ENCODE measurements at places on chromosomes 11 and 22. TPM values are rescaled to one million over a fixed set of nuclear protein-coding genes. Genes with fewer than 3 reads are reported as not detected.
A peak's percentile ranks its signal among the peaks of the same experiment; 100 is the strongest.

The C22orf42 gene
- 13.9 TPM for total RNA-seq

GRCh38 chr11:120606211-120607010 lies 94.9 kb downstream of the GRIK4 start:
- H3K4me1 ChIP-seq = peaks cover 11% of the 10 kb centered on the region
- H3K36me3 ChIP-seq = no peaks in the 10 kb centered on the region
- H3K27me3 ChIP-seq = peaks cover 51% of the 10 kb centered on the region
- no peak for DNase-seq
- H3K27ac ChIP-seq = no peak overlapping the region

- no peak overlapping the region for H3K27ac ChIP-seq
- H3K4me3 ChIP-seq = no peak overlapping the region
- DNase-seq = no peak
- H3K27me3 ChIP-seq = no peaks in the 10 kb centered on the region
These were observed 121.3 kb upstream of the SEZ6L start for GRCh38 chr22:26047920-26048319.

- no peak for DNase-seq
- no peak overlapping the region for H3K4me3 ChIP-seq
- no peaks in the 10 kb centered on the region for H3K4me1 ChIP-seq
- no peak overlapping the region for H3K27ac ChIP-seq
These were observed 51.9 kb downstream of the SLC1A2 start for GRCh38 chr11:35367491-35367890.

GRCh38 chr11:46417711-46418110 lies 26.1 kb upstream of the CHRM4 start:
- H3K4me1 ChIP-seq = peaks cover 4% of the 10 kb centered on the region
- H3K36me3 ChIP-seq = peaks cover 22% of the 10 kb centered on the region
- H3K4me3 ChIP-seq = no peak overlapping the region
- peak overlapping the region; percentile 68 for H3K27ac ChIP-seq

The ZBTB3 gene
- 17.3 TPM for total RNA-seq

GRCh38 chr22:41831383-41831782 lies 1.5 kb upstream of the SREBF2 start:
- DNase-seq = no peak
- H3K36me3 ChIP-seq = peaks cover 6% of the 10 kb centered on the region
- H3K27ac ChIP-seq = peak overlapping the region; percentile 98
- no peaks in the 10 kb centered on the region for H3K27me3 ChIP-seq
- peak overlapping the region; percentile 85 for H3K4me3 ChIP-seq

DNA sequence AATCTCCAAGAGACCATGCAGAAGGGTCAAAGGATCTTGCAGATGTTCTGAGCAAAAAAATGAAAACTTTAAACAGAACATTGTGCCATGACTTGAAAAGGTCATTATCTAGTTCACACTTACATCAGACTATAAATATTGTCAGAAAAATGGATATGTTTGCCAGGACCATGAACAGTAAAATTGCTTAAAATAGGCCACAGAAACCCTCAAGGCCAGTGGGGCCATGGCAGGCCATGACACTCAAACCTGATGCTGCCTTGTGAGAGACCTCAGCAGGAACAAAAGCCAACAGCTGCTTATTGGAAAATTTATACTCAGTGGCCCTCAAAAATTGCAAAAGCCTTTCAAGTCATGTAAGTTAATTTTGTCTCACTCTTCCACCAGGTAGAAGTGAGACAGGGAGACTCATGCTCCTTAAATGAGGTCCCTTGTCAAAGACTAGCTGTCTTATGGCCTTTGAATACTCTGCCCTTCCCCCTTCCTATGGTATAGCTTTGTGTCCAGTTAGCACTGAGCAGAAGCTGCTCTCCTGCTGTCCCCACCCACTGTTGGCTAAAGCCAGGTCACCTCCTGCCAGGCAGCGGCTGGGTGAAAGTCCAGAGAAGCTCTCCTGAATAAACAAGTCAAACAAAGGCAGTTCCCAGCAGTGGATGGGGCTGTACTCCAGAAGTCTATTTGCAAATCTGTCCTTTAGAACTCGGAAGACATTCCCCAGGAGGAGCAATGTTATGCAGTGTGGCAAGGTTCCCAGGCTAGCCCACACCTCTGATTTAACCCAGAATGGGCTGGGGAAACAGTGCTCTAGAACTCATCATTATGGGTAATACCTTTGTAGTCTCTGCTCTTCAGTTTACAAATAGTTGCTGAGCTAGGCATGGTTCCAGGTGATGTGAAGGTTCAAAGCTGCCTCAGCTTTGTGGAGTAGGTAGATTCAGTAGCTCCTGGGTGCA lies 21.4 kb downstream of the ADM start:
- DNase-seq = no peak
- peak overlapping the region; percentile 40 for H3K27ac ChIP-seq
- H3K27me3 ChIP-seq = no peaks in the 10 kb centered on the region

The SLC22A25 gene
- not detected for total RNA-seq

The C11orf16 gene
- not detected for total RNA-seq

- DNase-seq = no peak
- H3K27ac ChIP-seq = no peak overlapping the region
- H3K27me3 ChIP-seq = peaks cover 36% of the 10 kb centered on the region
These were observed 9.5 kb downstream of the RBMXL2 start for GRCh38 chr11:7098235-7098832.

GRCh38 chr22:42584364-42584940 lies 30.2 kb downstream of the POLDIP3 start:
- H3K27ac ChIP-seq = no peak overlapping the region
- DNase-seq = no peak
- H3K4me3 ChIP-seq = no peak overlapping the region
- no peaks in the 10 kb centered on the region for H3K27me3 ChIP-seq
- H3K36me3 ChIP-seq = peaks cover 17% of the 10 kb centered on the region

GRCh38 chr11:72220696-72221363 lies 3.7 kb upstream of the INPPL1 start:
- no peak overlapping the region for H3K27ac ChIP-seq
- DNase-seq = no peak
- no peaks in the 10 kb centered on the region for H3K36me3 ChIP-seq
- H3K4me1 ChIP-seq = peaks cover 16% of the 10 kb centered on the region

The ISX gene
- 8.9 TPM for total RNA-seq

- H3K27ac ChIP-seq = peak overlapping the region; percentile 11
- H3K36me3 ChIP-seq = peaks cover 5% of the 10 kb centered on the region
- DNase-seq = no peak
These were observed 3.7 kb downstream of the TRMT112 start for GRCh38 chr11:64313491-64314145.

The MS4A7 gene
- not detected for total RNA-seq

DNA sequence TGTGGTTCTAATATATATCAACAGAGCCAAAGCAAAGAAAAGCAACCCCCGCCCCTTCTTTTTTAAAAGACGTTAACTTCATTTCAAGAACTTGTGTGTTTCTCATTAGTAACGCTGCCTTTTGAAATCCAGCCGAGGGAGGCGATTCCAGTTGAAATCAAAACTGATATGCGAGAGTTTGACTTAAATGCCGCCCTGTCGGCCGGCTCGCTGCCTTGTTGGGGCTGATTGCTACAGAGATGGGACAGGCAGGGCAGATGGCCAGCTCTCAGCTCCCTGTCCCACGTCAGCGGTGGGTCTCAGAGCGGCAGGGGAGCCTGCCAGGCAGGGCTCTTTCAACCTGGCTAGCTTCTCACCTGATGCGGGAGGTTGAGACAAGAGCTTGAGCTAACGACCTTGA lies 51.9 kb upstream of the ALX4 start:
- peaks cover 39% of the 10 kb centered on the region for H3K27me3 ChIP-seq
- H3K4me1 ChIP-seq = peaks cover 1% of the 10 kb centered on the region
- H3K27ac ChIP-seq = no peak overlapping the region

DNA sequence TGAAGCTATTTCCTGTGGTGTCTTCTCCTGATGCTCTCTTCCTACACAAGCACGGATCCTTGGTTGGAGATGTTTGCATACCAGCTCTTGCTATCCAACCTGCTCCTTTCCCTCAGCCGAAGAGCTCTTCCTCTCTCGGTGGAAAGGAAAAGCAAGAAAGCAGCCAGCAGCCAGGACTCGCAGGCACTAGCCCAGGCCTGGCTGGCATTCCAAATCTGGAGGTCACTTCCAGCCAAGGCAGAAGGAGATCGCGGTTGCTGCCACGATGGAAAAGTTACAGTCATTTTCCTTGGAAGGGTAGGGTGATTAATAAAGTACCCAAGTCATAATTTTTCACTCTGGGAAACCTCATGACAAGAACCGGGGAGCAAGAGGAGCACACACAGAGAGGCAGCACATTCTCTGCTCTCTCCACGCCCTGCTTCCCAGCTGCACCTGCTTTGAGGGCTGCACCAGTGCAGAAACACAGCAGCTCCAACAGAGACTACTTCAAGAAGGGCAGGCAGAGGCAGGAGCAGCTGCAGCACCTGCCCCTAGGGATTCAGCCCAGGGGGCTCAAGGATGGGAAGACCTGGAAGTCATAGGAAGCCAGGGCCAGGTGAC lies 399.3 kb downstream of the CADM1 start:
- peaks cover 11% of the 10 kb centered on the region for H3K27me3 ChIP-seq
- H3K27ac ChIP-seq = no peak overlapping the region
- H3K4me1 ChIP-seq = no peaks in the 10 kb centered on the region
- no peaks in the 10 kb centered on the region for H3K36me3 ChIP-seq

DNA sequence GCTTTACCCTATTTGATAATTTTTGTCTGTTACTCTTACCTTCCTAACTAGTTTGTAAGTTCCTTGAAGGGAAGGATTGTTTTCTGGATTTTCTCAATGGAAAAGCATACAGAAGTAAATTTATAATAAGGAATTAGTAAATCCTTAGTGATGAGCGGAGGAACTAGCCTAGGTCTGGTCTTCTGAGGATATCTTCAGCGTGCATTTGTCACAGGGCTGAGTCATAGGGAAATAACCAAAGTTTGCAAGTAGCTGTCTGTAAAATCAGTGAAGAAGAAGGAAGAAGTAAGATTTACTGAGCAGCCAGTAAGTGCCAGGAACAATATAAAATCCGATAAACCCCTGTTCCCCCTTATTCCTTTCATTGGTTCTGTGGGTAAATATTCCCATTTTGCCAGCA lies 162.7 kb upstream of the SORL1-AS1 start:
- DNase-seq = no peak
- H3K36me3 ChIP-seq = peaks cover 25% of the 10 kb centered on the region
- H3K27me3 ChIP-seq = no peaks in the 10 kb centered on the region
- H3K4me3 ChIP-seq = no peak overlapping the region
- no peaks in the 10 kb centered on the region for H3K4me1 ChIP-seq

DNA sequence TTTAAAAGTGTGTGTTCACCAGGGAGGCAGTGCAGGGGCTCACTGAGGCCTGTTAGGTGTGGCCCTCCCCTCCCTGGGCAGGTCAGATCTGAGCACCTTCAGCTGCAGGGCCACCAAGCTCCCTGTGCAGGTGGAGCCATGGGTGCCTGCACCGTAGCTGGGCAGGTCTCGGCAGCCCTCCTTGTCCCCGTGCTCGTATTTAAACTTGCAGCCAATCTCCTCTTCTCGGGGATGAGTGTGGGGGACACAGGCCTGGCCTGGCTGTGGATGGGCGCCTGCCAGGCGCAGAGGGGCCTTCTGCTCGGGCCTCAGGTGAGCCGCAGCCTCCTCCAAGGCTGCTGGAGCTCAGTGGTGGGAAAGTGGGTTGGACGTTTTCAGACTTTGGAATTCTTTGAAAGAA lies 19.1 kb downstream of the PHRF1 start:
- no peak overlapping the region for H3K4me3 ChIP-seq
- H3K36me3 ChIP-seq = peaks cover 19% of the 10 kb centered on the region
- DNase-seq = no peak
- no peaks in the 10 kb centered on the region for H3K27me3 ChIP-seq
- H3K4me1 ChIP-seq = no peaks in the 10 kb centered on the region

- no peak overlapping the region for H3K4me3 ChIP-seq
- no peaks in the 10 kb centered on the region for H3K27me3 ChIP-seq
- H3K27ac ChIP-seq = no peak overlapping the region
- peaks cover 7% of the 10 kb centered on the region for H3K36me3 ChIP-seq
- DNase-seq = no peak
These were observed 29.8 kb downstream of the JAM3 start for GRCh38 chr11:134098566-134099184.

DNA sequence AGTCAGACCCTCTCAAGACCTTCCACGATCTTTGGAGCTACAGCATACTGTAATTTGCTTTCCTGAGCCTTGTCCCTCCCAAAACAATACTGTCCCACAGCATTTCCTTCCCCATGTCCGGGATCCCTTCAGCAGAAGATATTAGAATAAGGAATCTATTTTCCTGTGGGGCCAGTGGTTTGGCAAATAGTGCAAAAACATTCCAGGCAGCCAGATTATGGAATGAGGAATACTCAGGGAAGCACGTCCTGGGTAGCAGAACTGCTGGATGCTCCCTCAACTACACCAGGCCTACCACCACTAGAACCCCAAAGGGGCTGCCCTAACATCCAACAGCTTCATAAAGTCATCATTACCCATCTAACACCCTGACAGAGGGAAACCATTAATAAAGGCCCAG lies 61.5 kb downstream of the AAMDC start:
- peaks cover 16% of the 10 kb centered on the region for H3K36me3 ChIP-seq
- no peak overlapping the region for H3K4me3 ChIP-seq
- H3K4me1 ChIP-seq = no peaks in the 10 kb centered on the region
- no peak for DNase-seq
- H3K27ac ChIP-seq = no peak overlapping the region

The SCGB1D4 gene
- not detected for total RNA-seq

- H3K27me3 ChIP-seq = peaks cover 39% of the 10 kb centered on the region
- no peaks in the 10 kb centered on the region for H3K36me3 ChIP-seq
- no peak for DNase-seq
- no peak overlapping the region for H3K4me3 ChIP-seq
These were observed 308.0 kb downstream of the OPCML start for GRCh38 chr11:133224271-133224670.

DNA sequence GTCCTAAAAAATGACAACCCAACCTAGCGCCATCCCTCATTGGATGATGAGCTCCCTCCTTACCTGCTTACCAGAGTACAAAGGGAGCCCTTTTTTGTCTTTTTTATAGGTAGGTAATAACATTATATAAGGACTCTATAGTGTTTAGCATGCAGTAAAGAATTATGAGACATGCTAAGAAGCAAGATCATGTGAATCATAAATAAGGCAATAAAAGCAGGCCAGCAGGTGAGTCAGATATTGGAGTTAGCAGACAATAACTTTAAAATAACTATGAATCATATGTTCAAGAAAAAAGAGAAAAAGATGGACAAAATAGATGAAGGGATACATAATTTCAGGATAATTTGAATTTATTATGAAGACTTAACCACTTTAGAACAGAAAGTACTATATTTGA lies 81.5 kb downstream of the GRK3 start:
- H3K4me3 ChIP-seq = no peak overlapping the region
- H3K36me3 ChIP-seq = peaks cover 12% of the 10 kb centered on the region
- no peaks in the 10 kb centered on the region for H3K27me3 ChIP-seq
- DNase-seq = no peak

DNA sequence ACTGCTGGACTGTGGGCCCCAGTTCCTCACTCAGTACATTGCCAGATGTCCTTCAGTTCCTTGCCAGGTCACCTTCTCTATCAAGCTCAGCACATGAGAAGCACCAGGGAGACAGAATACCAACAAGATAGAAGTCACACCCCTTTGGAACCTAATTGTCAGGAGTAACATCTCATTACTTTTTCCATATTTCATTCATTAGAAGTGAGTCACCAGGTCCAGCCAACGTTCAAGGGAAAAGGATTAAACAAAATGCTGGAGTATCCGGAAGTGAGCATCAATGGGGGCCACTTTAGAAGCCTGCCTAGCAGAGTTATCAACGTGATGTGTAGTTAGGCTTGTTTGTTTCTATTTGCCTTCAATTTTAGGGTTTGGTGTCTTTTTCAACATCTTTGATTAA lies 569.3 kb downstream of the MIAT start:
- no peak overlapping the region for H3K27ac ChIP-seq
- peaks cover 17% of the 10 kb centered on the region for H3K27me3 ChIP-seq
- DNase-seq = no peak
- no peaks in the 10 kb centered on the region for H3K4me1 ChIP-seq
- no peaks in the 10 kb centered on the region for H3K36me3 ChIP-seq

- H3K36me3 ChIP-seq = no peaks in the 10 kb centered on the region
- no peak for DNase-seq
- H3K27me3 ChIP-seq = no peaks in the 10 kb centered on the region
These were observed 315.2 kb downstream of the BLID start for GRCh38 chr11:121800731-121801393.
